Renal pelvis (tissue), 12 donors: ENCODE measurements at places on chromosomes 4 and X.

GRCh38 chr4:17647927-17648326 is 33.5 kb downstream of the MED28 start:
- no peak for DNase-seq

DNA sequence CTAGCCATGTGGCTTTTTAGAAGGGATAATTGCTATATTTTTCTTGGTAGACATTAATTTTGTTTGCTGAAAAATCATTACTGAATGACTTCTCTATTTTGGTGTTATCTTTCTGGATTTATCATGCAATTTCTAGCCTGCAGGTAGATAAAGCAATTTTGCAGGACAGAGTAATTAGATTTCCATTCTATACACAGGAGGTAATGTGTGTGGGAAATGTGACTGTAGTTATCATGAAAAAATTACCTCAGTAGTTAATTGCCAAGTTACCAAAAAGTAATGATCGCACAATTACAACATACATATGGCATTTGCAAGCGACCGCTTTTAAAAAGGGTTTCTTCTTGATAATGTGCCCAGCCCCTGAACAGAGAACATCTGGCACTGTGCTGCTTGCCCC is 66.1 kb downstream of the KIT start:
- DNase-seq, result no peak

- DNase-seq, result peak; percentile 28
Observed at GRCh38 chr4:56575820-56576429, 70.3 kb downstream of the ARL9 start.

DNA sequence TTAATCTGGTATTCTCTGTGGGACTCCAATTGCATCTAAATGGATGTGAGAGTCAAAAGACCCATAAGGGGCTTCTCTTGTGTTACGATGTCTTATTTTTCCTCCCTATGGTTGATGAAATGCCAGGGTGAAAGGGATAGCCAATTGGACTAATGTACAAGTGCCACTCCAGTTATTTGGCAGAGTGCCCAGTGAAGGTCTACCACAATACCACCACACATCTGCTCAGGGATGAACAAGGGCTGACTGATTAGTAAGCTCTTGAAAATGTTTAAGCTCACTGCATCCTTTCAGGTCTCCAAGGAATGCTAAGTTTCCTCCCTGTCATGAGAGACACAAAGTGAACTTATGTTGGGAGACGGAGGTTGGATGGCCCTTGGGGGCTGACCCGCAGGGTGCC is 57.8 kb downstream of the HEPH start:
- DNase-seq, result no peak

- no peak for DNase-seq
Observed at GRCh38 chrX:32280921-32281320, 930.4 kb downstream of the DMD start.

DNA sequence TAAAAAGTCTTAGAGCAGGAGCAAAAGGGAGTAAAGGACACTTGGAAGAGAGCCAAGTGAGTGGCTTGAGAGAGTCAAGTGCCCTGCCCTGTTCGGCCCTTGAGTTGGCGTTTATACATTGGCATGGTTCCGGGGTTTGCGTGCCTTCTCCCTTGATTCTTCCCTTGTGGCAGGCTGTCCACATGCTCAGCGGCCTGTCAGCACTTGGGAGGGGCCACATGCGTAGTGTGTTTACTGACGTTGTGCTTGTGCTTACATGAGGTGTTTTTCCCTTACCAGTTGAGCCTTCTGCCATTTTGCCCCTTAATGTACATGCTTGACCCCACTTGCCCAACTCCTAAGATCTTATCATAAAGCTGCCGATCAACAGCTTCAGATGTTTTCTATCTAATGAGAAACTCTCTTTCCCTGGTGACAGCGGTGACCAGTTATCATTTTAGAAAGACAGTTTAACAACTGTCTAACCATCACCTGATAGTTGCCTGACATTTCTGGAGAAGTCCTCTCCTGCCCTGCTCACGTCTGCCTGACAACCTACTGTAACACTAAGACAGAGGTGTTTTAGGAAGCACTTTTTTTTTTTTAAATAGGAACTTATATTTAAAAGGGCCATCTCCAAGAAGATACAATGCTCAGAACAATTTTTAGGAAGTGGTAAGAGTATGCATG is 49.5 kb upstream of the GC start:
- DNase-seq, result peak; percentile 10
